ENCODE measurements at places on chromosomes 13 and 19. TPM values are rescaled to one million over a fixed set of nuclear protein-coding genes. Genes with fewer than 3 reads are reported as not detected.

ZSCAN4 gene
- total RNA-seq: not detected

TJP3 gene
- 69.6 TPM for total RNA-seq

GTF2F2 gene
- total RNA-seq: 40.1 TPM

PTPRS gene
- total RNA-seq: 123 TPM

GPC5 gene
- not detected for total RNA-seq

MRPL34 gene
- total RNA-seq: 114 TPM

ZNF491 gene
- not detected for total RNA-seq

SLITRK6 gene
- total RNA-seq: not detected

ZNF91 gene
- 12.3 TPM for total RNA-seq

DCT gene
- total RNA-seq: 0.12 TPM

UBL5 gene
- 335 TPM for total RNA-seq

ZNF229 gene
- total RNA-seq: not detected

ZNF723 gene
- not detected for total RNA-seq

LRRC63 gene
- total RNA-seq: not detected

ZNF497 gene
- 5.1 TPM for total RNA-seq

KMT5C gene
- 27.5 TPM for total RNA-seq

SCN1B gene
- total RNA-seq: 6.6 TPM

TEX29 gene
- not detected for total RNA-seq

ZNF564 gene
- total RNA-seq: 6.1 TPM

ZNF492 gene
- not detected for total RNA-seq

IRGC gene
- total RNA-seq: not detected

CFAP97D2 gene
- not detected for total RNA-seq

ATXN8OS gene
- total RNA-seq: not detected

GZMM gene
- total RNA-seq: 0.59 TPM

IFNL1 gene
- total RNA-seq: not detected

CCNA1 gene
- total RNA-seq: not detected

METTL21C gene
- not detected for total RNA-seq

ZNF835 gene
- total RNA-seq: not detected

FFAR1 gene
- total RNA-seq: not detected

RXFP2 gene
- total RNA-seq: not detected

SPTBN4 gene
- total RNA-seq: 4.6 TPM

VSTM1 gene
- not detected for total RNA-seq

PABPC3 gene
- total RNA-seq: 0.59 TPM

CD37 gene
- total RNA-seq: 0.76 TPM

COL4A1 gene
- total RNA-seq: 0.57 TPM

KCNN1 gene
- total RNA-seq: 0.61 TPM

BABAM1 gene
- total RNA-seq: 93.3 TPM

PLPP2 gene
- total RNA-seq: 128 TPM
